ENCODE measurements at places on chromosomes 16 and 17.

GRCh38 chr17:9456330-9456729, 119.3 kb downstream of the STX8 start:
- no peak for DNase-seq

- DNase-seq = peak; percentile 96
These were observed 28.0 kb upstream of the LRRC37A start for GRCh38 chr17:46266656-46267544.

DNA sequence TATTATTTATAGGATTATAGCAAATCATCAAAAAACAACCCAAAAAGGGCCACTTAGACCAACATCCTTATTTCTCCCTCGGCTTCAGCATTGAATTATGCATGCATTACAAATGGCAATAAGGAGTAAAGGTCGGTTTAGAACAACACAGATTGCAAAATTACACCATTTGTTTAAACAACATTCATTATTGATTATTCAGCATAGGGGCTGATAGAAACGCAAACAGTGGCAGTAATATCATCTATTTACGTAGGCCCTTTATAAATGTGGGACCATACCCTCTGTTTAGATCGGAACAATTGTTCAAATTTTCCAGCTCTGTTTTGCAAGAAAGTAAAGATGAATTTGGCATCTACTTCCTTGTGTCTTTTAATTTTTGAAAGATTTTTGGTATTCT, 153.3 kb downstream of the WWOX start:
- no peak for DNase-seq

- DNase-seq = no peak
These were observed 90.7 kb upstream of the CREBBP start for GRCh38 chr16:3971261-3971660.

DNA sequence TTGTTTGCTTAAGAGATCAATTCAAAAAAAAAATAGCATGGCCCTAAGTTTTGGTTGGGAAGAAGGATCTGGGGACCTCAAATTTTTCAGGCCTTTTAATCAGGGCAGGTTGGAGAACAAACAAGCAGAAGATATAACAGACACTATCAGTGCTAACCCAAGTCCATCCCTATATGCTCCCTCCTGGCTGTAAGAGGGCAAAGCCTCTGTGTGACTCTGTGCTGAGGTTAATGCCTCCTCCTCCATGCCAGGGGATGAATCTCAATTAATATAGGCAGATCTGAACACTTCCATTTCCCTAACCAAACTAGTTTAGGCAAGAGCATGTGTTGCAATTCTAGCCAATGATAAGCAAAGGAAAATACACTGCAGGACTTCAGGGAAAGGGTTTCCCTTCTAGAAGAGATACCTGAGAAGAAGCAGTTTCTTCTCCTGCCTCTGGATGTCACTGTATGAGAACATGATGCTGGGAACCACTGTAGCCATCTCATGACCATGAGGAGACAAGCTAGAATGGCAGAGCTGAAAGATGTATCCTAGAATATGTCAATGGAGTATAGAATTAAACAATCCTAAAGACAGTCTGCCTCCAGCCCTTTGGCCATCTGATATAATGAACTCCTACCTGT, 76.0 kb downstream of the CHD9NB start:
- peak; percentile 51 for DNase-seq

DNA sequence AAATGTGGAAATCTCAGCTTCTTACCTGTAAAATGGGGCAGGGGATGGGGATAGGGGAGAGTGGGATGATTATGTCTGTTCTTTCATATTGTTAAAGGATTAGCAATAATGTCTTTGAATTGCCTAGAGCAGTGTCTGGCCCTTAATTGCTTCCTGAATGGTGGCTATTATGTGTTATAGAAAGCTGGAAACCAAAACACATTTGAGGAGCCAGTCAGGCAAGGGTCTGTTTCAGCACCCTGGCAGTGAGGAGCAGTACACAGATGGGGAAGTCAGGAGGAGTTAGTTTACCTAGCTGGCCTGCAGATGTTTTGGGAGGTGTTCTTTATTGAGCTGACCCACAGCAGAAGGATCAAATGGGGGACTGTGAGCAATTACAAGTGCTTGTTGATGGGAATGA, 63.0 kb downstream of the NUP93 start:
- DNase-seq = no peak

GRCh38 chr16:90020838-90021382, 1.7 kb upstream of the DBNDD1 start:
- no peak for DNase-seq

DNA sequence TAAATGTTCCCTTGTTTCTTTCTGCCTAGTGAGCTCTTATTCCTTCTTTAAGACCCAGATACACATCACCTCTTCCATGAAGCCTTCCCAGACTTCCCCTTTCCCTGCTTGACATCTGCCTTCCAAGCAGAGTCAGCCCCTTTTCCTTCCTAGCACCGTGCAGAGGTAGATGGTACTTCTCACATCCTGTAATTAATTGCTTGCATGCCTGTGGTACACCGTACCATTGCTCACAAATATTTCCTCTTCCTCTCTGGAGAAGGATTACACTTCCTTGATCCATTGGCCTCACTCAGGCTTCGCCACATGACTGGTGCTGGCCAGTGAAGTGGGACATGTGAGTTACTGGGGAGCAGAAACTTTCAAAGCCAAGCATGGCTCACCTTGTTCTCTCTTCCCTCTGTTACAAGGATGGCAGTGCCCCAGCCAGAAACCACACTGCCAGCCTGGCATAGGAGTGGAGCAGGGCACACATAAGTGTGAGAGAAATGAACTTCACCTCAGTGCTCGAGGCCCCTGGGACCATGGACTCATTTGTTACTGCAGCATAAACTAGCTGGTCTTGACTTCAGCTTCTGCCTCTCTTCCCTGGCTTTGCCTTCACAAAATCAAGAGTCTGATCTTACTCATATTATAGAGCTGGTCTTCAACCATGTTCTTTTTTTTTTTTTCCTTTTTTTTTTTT, 44.0 kb downstream of the SOST start:
- DNase-seq = no peak

- no peak for DNase-seq
These were observed 114.5 kb downstream of the OR1D5 start for GRCh38 chr17:2948721-2949468.

- DNase-seq = peak; percentile 16
These were observed 794 bp downstream of the SMG6 start for GRCh38 chr17:2302778-2303203.

GRCh38 chr17:78653382-78653781, 76.2 kb upstream of the DNAH17 start:
- DNase-seq = peak; percentile 71

GRCh38 chr16:87417528-87417910, 25.4 kb downstream of the MAP1LC3B start:
- no peak for DNase-seq

DNA sequence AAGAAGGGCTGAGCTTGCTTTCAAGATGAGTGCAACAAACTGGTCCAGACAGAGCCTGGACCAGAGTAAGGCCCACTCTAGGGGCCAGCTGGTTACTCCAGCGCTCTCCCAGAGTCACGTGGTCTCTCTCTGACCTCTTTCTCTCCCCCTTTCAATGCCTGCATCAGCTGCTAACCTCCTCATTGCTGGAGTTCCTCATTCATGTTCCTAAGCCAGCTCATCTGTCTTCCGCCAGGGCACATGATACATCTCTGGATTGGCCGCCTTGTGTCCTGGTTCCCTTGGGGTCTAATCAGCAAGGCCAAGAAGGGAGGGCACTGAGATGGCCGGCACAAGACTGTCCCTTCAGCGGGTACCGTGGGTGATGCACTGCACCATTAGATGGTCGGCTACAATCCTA, 26.9 kb upstream of the ZFP90 start:
- no peak for DNase-seq

GRCh38 chr17:58184308-58184985, 8.1 kb upstream of the EPX start:
- no peak for DNase-seq

- no peak for DNase-seq
These were observed 2.0 kb downstream of the RRAD start for GRCh38 chr16:66923247-66923731.

DNA sequence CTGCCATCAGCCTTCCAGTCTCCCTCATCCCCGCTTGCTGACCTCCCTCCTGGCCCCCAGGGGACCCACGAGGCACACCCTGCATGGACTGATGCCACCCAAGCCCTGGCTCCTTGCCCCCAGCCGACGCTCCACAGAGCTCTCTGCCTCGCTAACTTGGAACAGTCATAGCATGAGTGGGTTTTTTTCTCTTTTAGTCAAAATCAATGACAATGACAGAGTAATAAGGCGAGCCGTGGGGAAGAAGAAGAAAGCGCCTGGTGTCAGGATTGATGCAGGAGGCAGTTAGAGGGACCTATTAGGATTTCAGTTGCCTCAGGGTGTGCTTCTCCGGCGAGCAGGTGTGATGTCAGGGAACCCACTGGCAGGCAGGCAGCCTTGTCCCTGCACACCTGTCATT, 176.3 kb upstream of the TNRC6C start:
- DNase-seq = no peak

DNA sequence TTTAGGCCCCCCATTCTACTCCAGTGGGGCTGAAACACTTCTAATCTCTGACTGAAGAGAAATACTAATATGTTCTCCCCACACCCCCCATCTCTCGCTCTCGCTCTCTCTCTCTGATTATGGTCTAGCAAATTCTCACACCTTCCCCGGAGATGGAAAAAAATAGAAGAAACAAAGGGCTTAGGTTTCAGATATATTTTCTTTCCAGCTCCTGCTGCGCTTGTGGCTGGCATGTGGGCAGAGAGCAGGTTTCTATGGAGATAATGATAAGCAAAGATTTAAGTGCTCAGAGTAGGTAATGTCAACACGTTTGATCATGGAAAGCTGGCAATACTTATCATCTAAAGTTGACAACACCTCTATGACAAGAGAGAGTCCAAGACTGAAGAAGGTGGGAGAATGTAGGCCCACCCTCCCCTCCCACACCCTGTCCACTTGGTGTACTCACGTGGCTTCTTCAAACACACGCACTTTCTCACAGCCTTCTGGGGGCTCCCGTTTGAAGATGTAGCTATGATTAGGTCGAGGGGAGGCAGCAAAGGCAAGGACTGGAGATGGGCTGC, 8.0 kb upstream of the SLC35B1 start:
- no peak for DNase-seq

GRCh38 chr16:75260851-75261589, 9.6 kb upstream of the BCAR1 start:
- DNase-seq = no peak

GRCh38 chr17:74633326-74633725, 9.8 kb upstream of the CD300E start:
- no peak for DNase-seq

DNA sequence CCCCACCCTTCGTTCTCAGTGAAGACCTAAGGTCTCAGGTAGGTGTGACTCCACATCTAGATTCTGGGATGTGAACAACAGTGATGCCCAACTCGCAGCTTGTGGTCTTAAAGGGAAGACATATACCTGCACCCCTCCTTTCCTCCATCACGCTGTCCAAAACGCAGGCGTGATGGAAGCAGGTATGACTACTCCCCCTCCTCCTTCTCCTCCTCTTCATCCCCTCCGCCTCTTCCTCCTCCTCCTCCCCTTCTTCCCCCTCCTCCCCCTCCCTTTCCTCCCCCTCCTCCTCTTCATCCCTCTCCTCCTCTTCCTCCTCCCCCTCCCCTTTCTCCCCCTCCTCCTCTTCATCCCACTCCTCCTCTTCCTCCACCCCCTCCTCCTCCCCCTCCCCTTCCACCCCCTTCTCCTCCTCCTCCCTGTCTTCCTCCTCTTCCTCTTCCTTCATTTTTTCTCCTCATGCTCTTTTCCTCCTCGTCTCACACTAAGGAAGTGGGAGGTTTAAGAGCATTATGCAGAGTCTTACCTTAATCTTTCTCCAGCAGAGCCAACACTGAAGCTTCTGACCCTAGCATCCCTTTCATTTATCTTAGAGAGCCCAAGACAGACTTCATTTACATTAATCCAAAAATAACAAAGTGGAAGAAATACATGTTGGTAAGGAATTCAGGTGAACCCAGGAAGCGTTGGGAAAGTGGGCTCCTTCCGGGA, 352.5 kb downstream of the FOXL1 start:
- no peak for DNase-seq

GRCh38 chr17:27504188-27504995, 48.1 kb downstream of the KSR1 start:
- peak; percentile 38 for DNase-seq

- no peak for DNase-seq
These were observed 70.3 kb upstream of the C17orf78 start for GRCh38 chr17:37305406-37305905.

GRCh38 chr16:27268376-27269299, at the start of gene NSMCE1:
TSS of gene NSMCE1 (minus strand) at chr16:27268772. CDS start at chr16:27257570, 11,202 bp downstream.
- DNase-seq = peak; percentile 92

- no peak for DNase-seq
These were observed 61.2 kb downstream of the MEAK7 start for GRCh38 chr16:84443166-84443802.

- no peak for DNase-seq
These were observed 66.7 kb downstream of the TANGO6 start for GRCh38 chr16:68910051-68910450.

DNA sequence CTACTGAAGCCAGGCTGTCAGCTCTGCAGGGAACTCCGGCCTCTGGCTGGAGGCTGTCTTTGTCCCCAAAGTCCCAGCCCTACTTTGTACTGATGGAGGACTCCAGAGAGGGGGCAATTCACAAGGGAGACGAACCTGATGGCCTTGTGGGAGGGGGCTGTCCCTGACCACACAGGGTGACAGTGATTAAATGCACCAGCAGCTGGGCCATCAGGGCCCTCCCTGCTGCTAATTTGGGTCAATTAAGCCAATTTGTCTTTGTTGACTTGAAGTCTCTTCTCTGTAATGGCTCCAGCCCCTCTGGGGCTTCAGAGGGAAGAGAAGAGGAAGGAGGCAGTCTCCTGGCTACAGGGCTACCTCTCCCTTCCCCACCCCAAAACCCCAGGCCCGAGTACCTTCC, 22.0 kb downstream of the TMEM132E start:
- DNase-seq = no peak

Measured in cardiac muscle cell (in vitro differentiated cells and primary cell).